Peyer's patch (tissue), 4 donors: ENCODE measurements at places on chromosomes 11 and 22. TPM values are rescaled to one million over a fixed set of nuclear protein-coding genes. Genes with fewer than 3 reads are reported as not detected.

DNA sequence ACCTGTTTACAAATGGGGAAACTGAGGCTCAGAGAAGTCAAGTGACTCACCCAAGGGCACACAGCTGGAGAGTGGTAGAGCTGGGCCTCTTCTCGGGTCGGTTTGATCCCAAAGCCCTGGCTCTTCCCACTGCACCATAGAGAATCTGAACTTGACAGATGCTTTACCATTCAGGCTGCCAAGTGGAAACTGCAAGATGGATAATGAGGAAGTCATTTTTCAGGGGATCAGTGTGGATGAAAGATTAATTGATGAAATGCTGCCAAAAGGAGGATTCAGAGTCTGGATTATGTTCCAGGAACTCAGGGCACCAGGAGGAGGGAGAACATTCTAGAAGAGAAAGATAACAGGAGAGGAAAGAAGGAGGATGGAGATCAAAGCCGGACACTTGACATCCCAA is 185.9 kb upstream of the ZBED5 start:
- no peak for DNase-seq

- DNase-seq = no peak
These were observed 78.3 kb downstream of the PAK1 start for GRCh38 chr11:77395460-77396173.

GRCh38 chr11:121538054-121538453 is 85.3 kb upstream of the SORL1-AS1 start:
- no peak for DNase-seq

DNA sequence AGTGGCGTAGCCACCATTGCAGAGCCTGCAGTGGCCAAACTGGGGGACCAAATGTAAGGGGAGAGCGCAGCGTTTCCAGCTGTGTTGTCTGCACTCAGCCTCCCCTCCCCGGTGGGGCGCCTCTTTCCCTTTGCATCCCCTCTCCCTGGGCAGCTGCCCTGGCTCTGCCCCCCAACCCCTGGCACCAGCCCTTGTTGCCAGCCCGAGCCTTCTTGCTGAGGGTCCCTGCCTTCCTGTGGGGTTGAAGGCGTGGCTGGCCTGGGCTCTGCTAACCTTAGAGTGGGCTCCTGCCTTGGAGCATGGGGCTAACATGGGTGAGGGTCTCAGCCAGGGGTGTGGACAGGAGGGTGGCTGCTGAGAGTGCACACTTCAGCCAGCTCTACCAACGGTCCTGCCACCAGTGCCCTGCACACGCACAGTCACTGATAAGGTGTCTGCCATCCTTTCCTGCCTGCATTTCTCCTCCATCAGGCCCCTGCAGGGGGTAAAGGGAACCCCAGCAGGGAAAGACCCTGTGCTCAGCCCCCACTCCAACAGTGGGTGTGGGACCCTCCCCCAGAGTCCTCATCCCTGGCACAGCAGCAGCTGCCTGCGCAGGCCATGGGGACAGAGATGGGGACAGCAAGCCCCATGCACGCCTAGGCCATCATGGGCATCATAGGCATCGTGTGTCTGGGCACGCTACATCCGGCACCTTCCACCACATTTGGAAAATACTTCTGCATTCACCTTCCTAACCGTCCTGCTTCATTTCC is 43.5 kb downstream of the CERK start:
- DNase-seq = no peak

- no peak for DNase-seq
These were observed 17.7 kb downstream of the MYRF start for GRCh38 chr11:61769946-61770683.

ANKRD49 gene
- 49.5 TPM for total RNA-seq

DNA sequence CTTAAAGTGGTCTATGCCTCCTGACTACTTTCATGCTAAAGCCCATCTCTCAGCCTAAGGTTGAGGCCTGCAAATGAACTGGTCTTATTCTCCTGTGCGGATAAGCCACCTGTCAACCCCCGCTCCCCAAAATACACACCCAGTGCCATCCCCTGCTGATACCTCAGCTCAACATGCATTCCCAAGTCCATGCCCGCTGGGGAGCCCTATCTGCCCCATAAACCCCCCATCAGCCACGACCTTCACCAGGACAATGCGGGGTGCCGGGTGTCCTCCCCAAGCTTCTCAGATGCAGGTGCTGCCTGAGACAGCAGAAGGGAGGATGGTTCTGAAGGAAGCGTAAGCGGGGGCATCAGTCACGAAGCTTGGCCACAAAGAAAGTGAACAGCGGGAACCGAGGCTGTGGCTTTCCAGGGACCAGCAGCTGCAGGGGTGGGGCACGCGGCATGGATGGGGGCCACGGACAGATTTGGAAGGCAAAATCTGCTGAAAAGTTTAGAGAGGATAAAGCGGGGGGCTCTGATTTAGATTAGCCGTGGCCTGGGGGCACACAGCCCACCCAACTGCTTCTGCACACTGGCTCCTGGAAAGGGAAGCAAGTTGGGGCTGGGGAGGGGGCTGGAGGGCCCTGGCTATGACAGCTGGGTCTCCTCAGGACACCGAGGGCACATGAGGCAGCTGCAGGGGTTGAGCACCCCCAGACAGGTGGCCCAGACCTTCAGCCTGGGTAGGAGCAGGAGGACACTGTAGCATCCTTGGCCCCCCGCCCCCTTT is 1391.9 kb downstream of the TBC1D22A start:
- no peak for DNase-seq

BIK gene
- not detected for total RNA-seq

- DNase-seq = no peak
These were observed 761.4 kb downstream of the KCNA4 start for GRCh38 chr11:29255401-29255800.

DNA sequence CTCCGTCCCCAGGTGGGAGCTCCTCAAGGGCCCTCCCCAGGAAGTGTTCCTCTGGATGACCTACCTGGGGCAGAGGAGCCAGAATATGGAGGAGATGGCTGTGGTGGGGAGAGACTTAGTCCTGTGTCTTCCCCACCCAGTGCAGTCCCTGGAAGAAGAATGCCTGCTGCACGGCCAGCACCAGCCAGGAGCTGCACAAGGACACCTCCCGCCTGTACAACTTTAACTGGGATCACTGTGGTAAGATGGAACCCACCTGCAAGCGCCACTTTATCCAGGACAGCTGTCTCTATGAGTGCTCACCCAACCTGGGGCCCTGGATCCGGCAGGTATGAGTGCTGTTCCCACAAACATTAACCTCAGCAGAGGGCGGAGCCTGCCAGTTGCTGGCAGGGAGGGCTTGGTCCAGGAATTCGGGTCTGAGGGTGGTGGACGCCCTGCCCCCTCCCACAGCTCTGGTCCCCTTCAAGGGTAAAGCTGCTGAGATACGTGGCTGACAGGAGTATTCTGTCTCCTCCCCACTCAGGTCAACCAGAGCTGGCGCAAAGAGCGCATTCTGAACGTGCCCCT is 3.4 kb downstream of the FOLR3 start:
- DNase-seq = no peak

- no peak for DNase-seq
These were observed 558.1 kb downstream of the INSC start for GRCh38 chr11:15672825-15673224.

ZPR1 gene
- 52.6 TPM for total RNA-seq

FOLR1 gene
- not detected for total RNA-seq

- no peak for DNase-seq
These were observed 258.3 kb downstream of the LRRC4C start for GRCh38 chr11:41201156-41201555.

DNA sequence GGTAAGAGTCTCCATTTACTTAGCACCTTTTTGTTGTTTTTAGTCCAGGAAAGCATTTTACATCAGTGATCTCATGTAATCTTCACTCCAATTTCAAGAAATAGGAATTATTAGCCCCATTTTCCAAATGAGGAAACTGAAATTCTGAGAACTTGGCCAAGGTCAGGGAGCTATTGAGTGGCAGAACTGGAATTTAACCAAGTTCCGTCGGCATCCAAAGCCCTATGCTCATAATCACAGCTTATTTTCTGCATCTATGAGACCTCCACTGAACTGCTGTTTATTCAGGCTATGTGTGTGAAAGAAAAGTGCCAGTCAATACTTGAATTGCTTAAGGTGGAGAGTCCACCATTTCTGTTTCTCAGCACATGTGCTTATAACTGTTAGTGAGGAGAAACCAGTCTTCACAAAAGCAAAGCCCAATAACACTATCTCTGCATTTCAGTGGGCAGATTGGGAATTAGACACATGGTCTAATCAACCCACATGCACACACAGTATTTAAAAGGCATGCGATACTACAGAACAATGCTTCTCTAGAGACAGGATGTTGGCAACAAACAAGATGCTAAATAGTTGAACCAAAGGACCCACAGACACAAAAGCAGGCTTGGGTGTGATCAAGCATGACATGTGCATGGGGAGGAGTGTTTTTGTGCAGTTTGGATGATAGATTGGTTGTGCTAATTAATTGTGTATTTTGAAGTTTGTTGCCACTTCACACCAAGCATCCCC is 780.6 kb downstream of the OPCML start:
- DNase-seq = no peak

TMPRSS13 gene
- not detected for total RNA-seq

GRCh38 chr11:10488934-10489691 is 34.0 kb downstream of the AMPD3 start:
- DNase-seq = peak; percentile 91

DNA sequence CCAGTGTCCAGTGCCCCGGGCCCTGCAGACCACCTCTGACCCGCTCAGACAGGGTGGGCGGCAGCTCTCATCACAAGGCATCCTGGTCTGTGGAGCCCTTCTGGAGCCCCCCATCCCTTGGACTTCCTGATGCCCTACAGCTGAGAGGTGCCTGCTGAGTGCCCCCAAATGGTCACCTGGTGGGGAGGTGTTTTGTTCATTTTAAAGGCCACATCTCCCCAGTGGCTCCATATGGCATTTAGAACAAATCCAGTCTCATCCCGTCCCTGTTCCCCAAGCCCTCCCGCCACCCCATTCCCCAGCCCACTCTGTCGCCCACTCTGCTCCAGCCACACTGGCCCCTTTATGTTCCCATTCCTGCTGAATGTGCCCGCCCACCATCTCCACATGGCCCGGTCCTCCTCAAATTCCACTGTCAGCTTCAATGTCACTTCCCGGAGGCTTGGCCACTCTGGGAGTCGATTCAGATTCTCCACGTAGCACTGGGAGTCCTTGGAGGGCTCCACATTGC is 32.8 kb downstream of the OSBPL5 start:
- no peak for DNase-seq

CBLIF gene
- not detected for total RNA-seq

DNA sequence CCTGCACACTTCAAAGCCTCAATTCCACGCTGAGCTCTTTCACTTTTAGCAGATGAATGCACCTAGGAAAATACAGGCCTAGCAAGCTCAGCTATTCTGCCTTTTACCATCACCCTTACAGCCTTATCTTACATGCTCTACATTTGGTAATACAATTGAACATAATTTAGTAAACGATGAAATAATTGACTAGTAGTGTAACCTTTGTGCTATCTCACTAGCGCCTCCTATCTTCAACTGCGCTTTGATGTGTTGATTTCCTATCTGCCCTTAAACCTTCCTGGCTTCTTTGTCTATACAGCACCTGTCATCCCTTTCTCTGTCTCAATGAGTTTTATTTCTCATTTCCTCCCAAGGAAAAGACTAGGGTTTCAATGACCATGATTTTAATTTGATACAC is 149.7 kb downstream of the LRRC4C start:
- no peak for DNase-seq

PLAAT4 gene
- 107 TPM for total RNA-seq

GDPD4 gene
- not detected for total RNA-seq
